T-helper 2 cell (primary cell): ENCODE measurements at places on chromosomes 12 and 14.

DNA sequence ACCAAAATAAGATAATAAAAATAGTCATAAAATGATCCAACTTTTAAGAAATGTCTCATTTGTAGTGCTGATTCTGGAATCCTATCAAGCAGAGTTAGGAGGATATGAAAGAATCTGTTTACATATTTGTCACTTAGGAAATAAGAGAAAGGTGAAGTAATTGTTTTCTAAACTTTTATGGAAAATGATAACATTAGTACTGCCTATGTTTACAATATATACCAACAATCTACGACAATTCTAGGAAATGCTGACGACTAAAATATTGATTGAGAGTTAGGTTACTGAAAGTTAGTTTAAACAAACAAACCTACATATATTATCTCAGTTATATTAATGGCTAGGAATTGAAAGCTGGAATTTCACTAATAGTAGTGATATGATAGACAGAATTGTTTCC is 18.0 kb downstream of the TSPAN19 start:
- no peak for DNase-seq

DNA sequence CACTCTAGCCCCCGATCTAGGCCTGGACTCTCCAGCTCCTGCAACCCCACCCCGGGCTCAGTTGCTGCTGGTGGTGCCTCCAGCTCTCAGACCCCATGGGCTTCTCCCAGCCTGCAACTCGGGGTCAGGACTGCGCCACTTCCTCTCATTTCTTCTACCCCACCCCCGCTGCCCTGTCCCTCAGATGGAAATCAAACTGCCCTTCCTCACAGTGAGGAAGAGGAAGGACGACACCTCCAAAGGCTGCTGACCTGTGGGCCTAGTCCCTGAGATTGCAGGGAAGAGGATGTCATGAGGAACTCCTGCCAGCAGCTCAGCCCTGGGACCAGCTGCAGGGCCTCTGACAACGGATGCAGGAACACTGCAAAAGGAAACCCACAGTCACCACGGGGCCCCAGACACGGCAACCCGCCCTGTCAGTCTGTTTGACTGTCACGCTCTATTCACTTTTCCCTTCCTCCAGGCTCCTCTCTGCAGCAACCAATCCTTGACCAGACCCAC is 29.3 kb upstream of the PNMA1 start:
- DNase-seq, result no peak

DNA sequence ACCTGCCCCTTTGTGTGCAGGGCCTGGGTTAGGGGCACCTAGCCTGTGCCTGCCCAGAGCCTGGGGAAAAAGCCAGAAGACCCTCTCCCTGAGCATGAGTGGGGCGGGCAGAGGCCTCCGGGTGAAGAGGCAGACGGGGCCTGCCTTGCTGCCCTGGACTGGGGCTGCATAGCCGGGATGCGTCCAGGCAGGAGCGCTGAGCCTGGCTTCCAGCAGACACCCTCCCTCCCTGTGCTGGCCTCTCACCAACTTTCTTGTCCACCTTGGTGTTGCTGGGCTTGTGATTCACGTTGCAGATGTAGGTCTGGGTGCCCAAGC is 216.1 kb downstream of the TMEM121 start:
- no peak for DNase-seq

DNA sequence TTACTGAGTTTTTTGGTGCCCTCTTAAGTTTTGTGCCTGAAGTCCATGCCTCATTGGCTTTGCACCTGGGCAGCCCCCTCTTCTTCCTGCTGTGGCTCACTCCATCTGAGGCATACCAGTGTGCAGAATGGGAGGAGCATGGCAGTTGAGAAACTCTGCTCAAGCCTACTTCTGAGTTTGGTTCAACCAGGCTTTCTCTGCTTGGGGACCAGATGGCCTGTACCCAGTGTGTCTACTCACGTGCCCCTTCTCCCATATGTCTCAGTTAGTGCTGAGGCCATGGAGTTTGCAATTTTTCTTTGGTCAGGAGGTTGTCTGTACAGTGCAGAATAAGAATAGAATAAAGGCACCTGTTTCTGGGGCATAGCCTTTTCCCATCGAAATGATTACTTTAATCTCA is 383.3 kb upstream of the DDHD1 start:
- no peak for DNase-seq

DNA sequence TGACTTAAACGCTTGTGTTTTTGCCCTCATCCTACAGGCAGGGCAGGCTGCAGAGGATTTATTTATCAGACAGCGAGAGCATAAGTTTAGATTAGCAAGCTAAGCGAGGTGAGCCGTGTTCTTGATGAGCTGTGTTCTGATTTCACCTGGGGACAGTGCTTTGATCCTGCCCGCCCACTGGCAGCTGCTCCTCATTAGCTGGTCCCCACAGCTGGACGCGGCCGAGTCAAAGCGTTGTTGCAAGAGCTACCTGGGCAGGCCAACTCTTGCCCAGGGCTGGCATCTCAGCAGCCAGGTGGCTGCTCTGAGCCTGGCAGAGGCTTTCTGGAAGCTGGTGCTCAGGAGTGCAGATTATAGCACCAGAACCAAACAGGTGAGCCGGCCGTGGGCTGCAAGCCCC is 46.8 kb upstream of the BEGAIN start:
- no peak for DNase-seq

GRCh38 chr12:10540776-10541205 is 35.1 kb downstream of the EIF2S3B start:
- DNase-seq, result no peak

DNA sequence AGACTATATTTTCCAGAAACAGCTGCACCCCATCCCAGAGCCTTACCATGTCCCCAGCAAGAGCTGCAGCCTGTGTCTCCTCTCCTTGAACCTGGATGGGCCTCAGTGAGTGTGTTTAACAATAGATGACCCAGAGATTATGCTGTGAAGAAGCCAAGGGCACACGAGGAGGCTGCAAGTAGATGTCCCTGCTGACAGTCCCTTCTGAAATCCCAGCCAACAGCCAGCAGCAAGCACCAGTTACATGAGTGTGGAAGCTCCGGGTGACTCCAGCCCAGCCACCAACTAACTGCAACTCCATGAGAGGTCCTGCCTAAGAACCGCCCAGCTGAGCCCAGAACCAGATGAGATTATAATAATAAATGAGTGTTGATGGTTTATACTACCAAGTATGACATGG is 191.7 kb downstream of the BCL11B start:
- DNase-seq, result no peak

DNA sequence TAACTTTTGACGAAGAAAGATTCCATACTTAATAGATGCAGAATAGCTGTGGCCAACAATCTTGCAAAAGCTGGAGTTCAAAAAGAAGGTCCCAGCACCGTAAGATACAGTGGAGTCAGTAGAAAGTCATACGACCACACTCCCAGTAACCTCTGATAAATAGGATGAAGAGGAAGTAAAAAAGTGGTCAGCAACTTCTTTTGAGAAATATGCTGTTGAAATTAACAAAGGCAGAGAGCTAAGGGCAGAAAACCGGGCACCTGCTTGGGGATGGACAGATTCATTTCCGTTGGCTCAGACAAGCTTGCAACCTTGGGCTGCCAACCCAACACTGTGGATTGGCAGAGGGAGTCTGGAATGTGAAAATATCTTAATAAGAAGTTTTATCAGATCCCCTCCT is 40.0 kb downstream of the BTG1 start:
- no peak for DNase-seq

- no peak for DNase-seq
Observed at GRCh38 chr12:103672401-103673119, 85.5 kb downstream of the STAB2 start.

DNA sequence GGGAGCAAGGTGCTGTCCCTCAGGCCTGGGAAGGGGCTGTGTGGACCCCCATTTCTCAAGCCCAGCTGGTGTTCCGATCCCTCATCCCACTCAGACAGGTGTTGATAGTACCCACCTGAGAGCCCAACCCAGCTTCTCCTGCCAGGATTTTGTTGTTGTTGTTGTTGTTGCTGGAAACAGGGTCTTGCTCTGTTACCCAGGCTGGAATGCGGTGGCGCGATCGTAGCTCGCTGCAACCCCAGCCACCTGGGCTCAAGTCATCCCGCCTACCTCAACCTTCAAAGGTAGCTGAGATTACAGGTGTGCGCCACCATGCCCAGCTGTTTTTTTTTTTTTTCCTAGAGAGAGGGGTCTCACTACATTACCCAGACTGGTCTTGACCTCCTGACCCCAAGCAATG is 209.9 kb downstream of the PHETA1 start:
- no peak for DNase-seq

GRCh38 chr14:28012629-28013415 is 753.8 kb upstream of the FOXG1 start:
- DNase-seq, result no peak

GRCh38 chr14:71523630-71524319 is 408.5 kb upstream of the RGS6 start:
- peak; percentile 79 for DNase-seq

DNA sequence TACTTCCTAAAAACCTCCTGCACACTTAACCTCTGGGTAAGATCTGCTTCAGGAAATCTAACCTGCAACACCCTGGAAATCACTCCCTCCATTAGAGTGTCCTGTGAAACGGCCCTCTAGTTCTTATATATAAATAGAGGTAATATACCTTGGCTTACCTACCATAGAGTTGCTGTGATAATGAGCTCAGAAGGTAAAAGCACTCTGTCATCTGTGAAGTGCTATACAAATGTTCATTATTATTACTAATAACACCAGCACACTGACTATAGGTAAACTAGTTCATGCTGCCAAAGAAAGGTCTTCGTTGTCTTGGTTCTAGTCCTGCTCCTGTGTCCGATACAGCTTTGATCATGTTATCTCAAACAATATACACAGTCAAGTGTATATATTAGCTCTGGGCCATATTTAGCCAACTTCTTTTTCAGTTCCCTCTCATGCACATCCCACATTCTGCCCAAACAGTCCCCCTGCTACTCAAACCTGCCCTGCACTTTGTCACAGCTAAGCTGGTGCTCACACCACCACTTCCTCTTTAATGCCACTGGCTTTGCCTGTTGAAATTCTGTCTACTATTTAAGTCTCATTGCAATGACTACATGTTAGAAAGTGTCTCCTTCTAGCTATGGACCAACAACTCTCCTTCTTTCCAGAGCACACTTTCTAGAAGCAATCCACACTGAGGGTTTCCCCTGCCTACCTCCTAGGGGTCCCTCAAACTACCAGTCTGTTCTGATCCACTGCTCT is 5.1 kb downstream of the E2F7 start:
- peak; percentile 42 for DNase-seq

GRCh38 chr14:90626550-90626949 is 189.7 kb downstream of the TTC7B start:
- no peak for DNase-seq

DNA sequence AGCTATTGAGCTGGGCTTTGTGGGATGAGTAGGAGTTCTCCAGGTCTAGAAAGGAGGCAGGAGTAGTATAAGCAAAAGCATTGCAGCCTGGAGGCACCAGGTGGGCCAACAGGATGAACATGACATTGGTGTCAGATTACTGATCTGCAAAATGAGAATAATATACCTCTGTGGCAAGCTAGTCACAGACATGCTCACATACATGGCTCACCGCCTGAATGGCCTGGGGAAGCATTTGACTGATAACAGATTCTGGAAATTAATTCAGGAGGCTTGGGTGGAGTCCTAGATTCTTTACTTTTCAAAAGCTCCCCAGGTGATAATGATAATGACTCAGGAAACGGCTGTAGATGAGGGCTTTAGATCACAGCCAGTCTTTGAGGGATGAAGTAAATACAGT is 709 bp downstream of the TCL1B start:
- no peak for DNase-seq

DNA sequence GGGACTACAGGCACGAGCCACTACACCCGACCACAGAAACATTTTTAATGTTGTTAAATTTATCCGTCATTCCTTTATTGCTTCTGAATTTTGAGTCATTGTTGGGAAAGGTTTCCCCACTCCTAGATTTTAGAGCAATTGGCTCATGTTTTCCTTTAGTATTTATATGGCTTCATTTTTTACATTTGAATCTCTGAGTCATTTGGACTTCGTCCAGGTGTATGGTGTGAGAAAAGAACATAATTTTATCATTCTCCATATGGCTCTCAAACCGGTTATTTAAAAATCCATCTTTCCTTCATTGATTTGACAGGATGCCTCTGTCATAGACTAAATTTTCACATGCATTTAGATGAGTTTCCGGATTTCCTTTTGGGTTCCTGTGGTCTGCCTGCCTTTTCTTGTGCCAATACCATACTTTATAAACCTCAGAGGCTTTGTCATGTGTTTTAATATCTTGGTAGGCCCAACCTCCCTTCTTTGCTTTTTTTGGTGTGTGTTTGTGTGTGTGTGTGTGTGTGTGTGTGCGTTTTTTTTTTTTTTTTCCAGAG is 30.9 kb downstream of the LRTM2 start:
- DNase-seq, result no peak

DNA sequence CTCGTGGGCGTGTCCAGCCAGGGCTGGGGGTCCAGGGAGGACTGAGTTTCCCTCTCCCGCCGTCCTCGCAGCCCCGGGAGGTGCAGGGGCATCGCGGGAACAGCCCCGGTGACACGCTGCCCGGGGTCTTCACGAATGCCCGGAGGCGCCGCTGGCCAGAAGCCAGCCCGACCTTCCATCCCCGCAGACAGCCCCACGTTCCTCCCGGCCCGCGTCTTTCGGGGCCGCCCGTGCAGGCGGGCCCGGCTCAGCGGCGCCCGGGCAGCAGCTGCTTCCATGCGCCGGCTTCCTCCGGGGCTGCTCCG is 827 bp upstream of the TEDC1 start:
- DNase-seq, result no peak

DNA sequence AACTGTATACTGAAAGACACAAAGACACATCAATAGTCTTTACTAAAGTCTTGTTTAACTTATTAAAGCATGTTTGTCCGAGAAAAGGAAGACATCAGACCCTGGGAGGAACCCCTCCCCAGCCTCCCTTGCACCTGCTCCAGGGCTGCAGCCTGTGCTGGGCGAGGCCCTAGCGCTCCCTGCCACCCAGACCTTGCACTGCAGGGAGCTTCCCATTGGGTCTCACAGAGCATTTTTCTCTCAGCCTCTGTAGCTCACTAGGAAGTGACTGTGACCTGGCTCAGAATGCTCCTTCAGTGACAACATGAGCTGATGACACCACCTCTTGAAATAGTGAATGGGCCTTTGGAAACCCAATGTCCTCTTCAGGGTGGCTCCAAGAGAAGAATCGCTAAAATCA is 461.2 kb downstream of the TMEM121 start:
- no peak for DNase-seq

- no peak for DNase-seq
Observed at GRCh38 chr12:51836041-51836826, 12.3 kb downstream of the FIGNL2 start.

DNA sequence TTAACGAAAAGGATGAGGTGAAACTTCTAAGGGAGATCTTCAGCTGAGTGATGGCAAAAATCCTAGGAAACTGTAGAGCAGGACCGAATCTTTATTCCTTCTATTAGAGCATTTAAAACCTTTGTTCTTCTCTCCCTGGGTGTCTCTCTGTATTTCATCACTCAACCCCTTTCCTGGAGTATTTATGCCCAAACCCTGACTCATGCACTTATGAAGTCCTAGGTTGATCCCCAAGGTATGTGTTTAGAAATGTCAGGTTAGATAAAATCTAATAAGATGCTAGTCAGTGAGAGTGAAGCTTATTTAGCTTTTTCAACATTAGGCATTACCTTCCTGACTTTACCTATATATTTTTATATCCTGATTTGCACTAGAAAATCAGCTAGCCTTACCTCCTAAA is 239.8 kb upstream of the NPAS3 start:
- no peak for DNase-seq
